ENCODE measurements at places on chromosomes 7 and 10. TPM values are rescaled to one million over a fixed set of nuclear protein-coding genes. Genes with fewer than 3 reads are reported as not detected.

Gene SPACDR
- total RNA-seq: 0.85 TPM

Gene CTAGE15
- 0.48 TPM for total RNA-seq

Gene XRCC2
- 0.48 TPM for total RNA-seq

Gene LBX1
- not detected for total RNA-seq

Gene OR2A5
- not detected for total RNA-seq

Gene C10orf67
- not detected for total RNA-seq

Gene CCAR1
- 23.7 TPM for total RNA-seq

Gene PTPN20
- 1.1 TPM for total RNA-seq

Gene HHEX
- total RNA-seq: 0.43 TPM

Gene MBL2
- not detected for total RNA-seq
